ENCODE measurements at places on chromosomes 4 and X.

GRCh38 chr4:72463724-72464123 is 105.3 kb downstream of the ADAMTS3 start:
- no peak for DNase-seq

GRCh38 chr4:65651031-65651430 is 19.3 kb downstream of the EPHA5 start:
- no peak for DNase-seq

DNA sequence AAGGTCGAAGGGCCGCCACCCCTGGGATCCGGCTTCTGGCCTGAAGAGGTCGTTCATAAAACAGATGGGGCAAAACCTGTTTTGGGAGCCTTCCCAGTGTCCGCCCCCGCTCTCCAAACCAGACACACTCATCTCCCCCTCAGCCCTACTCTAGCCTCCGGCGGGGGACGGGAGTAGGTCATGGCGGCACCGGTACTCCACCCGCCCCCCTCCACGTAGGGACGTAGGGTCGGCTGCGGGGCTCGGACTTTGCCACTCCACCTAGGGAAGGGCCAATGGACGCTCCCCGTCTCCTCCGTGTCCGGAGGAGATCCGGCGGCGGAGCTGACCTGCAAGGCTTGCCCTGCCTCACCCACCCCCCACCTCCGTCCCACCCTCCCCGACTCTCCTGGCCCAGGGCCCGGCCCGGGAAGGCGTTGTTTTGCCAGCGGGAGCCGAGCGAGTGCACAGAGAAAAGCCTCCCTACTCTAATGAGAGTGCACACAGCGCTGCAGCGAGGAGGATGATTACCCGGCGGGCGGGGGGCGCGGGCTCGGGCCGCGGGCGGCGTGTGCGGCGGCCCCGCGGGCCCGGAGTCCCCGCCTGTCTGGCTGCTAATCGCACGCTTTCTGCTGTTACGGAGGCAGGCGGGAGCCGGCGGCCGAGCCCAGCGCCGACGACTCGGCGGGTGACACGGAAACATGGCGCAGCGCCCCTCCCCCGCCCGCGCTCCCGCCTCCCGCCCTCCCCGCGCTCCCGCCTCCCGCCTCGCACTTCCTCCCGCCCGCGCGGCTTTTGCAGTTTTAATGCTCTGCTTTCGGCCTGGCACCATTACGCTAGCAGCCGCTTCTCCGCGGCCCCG is 8.3 kb upstream of the BCOR start:
- no peak for DNase-seq

- DNase-seq = no peak
Measured at GRCh38 chr4:144649646-144650045, 3.7 kb downstream of the HHIP start.

DNA sequence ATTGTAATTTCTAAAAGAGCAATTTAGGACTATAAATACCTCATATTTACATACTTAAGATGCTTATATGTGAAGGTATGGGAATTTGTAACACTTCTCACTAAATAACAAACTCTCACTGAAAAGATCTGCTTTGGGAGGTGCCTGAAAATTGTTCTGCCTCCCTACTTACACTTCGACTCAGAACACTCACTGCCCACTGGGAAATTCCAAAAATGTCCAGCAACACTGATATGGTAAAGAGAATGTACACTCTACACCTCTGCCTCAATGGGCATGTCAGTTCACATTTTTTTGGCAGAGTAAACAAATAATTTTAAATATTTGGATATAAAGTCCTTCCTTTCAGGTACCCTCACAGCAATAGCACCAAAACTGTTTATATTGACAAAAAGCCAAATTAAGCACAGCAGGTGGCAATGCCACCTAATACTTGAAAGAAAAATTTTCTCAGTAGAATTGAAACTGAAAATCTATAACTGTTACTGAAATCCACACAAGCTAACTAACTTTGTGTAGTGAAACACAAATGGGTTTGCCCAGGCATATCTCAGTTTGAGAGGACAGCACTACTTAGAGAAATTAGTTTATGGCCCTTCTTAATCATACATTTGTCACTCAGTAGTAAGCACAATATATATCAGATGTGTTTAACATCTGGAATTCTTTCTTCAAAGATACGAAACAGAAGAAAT is 67.1 kb downstream of the PRDM5 start:
- DNase-seq = no peak

DNA sequence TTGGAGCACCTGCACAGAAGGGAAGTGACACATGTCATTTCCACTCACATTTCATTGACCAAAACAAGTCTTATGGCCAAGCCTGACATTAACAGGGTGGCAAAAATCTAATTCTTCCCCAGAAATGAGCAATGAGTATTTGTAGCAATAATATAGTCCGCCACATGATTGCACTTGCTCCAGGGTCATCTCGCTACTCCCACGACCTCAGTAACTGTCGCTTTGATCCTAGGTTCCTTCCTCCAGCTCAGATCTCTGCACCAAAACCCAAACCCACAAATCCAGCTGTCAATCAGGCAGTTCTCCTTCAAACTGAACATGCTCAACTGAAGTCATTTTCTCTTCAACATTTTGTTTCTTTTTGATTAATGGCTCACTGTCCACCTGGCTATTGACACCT is 25.2 kb upstream of the PTTG2 start:
- DNase-seq = no peak

- DNase-seq = no peak
Measured at GRCh38 chr4:81356621-81357020, 115.1 kb downstream of the RASGEF1B start.

GRCh38 chrX:153469811-153470410 is 465 bp downstream of the HAUS7 start:
- no peak for DNase-seq

DNA sequence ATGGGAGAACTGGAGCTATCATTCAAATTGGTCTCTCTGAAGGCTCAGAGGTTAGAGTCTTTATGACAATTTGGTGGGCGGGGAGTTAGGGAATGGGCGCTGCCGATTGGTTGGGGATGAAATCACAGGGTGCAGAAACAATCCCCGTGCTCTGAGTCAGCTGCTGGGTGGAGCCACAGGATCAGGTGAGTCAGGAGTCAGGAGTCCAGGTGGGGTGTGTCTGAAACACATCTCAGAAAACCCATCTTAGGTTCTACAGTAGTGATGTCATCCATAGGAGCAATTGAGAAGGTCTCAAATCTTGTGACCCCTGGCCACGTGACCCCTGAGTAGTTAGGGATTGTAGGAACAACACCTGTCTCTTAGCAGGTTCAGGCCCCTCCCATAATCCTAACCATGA is 41.6 kb upstream of the TLR3 start:
- no peak for DNase-seq

GRCh38 chr4:10275696-10276095 is 159.1 kb upstream of the WDR1 start:
- no peak for DNase-seq

- no peak for DNase-seq
Measured at GRCh38 chrX:49177338-49177833, 5.7 kb downstream of the PLP2 start.

DNA sequence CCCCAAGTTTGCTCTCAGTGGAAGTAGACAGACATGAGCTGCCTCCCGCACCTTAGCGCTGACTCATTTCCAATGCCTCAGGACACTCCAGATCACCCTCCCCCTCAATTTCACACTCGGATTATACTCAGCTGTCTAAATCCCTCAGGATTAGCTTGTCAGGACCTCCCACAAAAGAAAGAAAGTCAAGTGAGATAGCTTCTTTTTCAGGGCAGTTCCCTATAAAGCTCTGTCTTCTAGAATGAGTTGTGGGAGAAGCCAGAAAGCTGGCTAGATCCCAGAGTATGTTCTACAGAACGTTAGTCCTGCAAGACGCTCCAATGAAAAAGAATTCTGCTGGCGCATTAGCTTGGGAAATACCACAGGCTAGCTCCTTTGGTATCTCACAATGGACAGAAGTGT is 51.2 kb upstream of the MTNR1A start:
- peak; percentile 22 for DNase-seq

DNA sequence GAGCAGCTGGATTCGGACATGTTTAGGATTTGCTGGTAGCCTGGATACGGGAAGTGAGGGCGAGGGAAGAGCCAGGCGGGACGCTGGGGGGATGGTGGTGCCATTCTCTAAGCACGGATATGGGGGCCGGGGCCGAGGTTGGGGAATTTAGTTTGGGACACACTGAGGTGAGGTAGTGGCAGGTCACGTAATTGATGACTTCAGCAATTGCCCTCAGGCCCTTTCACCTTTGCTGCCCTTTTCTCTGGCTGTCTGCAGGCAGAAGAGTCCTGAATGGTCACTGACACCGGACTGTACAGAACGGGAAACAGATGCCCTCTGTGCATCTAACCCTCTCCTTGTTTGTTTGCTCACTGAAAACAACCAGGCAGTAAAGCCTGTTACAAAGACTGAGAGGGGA is 16.9 kb upstream of the HMGB3 start:
- DNase-seq = no peak

DNA sequence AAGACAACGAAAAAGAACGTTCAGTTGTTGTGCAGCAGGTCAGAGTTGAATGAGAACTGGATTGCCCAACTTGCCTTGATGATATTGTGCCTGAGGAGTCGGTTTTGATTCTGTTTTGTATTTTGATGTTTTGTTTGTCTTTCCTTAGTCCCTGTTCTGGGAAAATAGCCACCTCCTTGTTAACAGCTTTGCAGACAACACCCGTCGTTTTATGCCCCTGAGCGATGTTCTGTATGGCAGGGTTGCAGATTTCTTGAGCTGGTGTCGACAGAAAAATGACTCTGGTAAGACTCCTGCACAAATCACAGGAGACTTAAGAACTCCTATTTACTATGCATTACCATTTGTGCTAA is 4.5 kb downstream of the BST1 start:
- DNase-seq = no peak

GRCh38 chrX:40094041-40094899 is 3.5 kb downstream of the BCOR start:
- DNase-seq = no peak

DNA sequence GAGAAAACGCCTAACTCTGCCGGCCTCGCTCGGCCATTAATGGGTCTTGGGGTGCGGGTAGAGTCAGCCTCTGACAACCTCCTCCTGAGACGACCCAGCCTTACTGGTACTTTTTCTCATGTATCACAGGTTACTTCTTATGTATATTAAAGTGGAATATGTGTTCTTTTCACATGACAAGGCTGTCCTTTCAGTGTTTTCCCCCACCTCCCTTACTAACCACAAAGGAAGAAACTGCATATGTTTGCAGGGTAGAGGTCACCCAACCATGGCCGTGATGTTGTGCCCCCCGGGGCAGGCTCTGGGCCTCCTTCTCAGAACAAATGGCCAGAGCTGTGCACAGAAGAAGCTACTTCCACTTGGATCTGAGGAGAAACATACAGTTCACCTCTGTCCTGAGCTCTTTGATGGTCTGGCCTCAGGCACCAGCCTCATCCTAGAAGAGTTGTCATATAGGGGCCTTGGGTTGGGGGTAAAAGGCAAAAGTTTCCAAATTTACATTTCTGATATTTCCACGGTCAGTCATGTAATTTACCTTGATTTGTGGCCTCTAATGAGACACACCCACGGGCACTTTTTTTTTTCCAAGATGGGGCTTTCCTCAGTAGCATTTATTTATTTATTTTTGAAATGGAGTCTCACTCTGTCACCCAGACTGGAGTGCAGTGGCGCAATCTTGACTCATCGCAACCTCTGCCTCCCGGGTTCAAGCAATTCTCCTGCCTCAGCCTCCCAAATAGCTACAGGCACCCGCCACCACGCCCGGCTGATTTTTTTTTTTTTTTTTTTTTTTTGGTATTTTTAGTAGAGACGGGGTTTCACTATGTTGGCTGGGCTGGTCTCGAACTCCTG is 1.9 kb downstream of the SOWAHD start:
- no peak for DNase-seq

GRCh38 chrX:108412783-108413182 is 25.4 kb downstream of the COL4A6 start:
- no peak for DNase-seq

DNA sequence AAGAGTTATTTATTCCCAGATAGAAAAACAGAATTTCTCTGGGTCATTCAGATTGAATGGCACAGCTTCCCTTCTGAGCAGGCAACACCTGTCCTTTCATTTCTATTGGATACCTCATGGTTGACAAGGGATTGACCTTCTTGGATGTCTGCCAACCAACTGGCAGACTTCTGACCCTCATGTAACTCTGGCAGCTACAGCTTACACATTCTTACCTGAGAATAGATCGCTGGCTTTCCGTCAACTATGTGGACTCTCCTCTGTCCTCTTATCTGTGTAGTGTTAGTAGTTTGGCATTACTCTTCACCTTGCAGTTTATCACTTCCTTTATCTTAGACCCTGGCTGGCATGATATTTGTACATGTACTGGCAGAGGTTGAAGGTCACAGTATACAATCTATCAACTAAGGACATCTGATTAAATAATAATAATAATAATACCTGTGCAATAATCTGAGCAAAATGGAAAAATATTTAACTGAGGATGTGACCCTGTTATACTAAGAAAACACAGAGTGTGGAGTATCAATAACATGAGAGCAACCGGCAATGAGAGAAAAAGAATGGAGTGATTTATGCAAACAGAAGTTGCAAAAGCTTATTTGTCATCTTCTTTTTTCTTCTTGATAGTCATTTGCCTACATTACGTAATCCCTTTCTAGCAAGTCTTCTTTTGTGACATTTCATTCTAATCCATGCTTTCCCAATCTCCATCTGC is 1118.2 kb downstream of the ARAP2 start:
- peak; percentile 44 for DNase-seq

DNA sequence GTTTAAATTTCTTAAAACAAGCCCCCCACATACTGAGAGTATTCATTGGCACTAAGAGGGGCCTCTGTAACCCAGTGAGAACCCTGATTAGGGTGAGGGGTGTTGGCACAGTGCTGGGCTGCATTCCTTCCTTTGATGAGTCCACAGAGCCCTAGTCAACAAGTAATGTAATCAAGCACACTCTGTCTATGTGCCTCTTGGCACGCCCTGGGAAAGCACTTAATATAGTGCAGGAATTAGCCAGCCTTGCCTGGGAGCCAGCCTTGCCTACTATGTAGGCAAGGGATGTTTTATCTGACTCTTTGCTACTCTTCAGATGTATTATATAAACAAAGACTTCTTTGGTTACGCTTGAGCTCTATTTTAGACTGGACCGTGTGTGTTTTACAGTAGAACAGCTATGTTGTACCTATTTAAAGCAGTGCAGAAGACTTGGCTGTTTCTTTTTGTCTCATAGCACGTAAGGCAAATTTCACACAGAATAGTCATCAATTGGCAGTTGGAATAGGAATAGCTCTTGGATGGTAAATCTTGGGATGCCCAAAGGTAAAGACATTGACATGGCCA is 64.3 kb downstream of the FRAS1 start:
- peak; percentile 11 for DNase-seq

DNA sequence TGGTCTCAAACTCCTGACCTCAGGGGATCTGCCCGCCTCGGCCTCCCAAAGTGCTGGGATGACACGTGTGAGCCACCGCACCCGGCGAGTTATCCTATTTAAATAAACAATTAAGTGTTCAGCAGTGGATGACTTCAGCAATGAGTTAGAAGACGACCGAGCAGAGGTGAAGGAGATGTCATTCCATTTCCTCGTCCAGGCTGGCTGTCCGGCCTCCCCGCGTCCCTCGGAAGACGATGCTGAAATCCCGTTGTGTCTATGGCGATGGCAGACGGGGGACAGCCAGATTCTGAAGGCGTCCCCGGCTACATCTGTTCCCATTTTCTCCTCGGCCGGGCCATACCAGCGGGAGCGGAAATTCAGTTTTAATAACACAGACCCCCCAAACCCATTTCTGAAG is 209.8 kb downstream of the CRLF2 start:
- no peak for DNase-seq

GRCh38 chrX:50198348-50198747 is 2.5 kb downstream of the AKAP4 start:
- DNase-seq = no peak

GRCh38 chrX:46234775-46235174 is 310.4 kb downstream of the ZNF674 start:
- no peak for DNase-seq
